ENCODE measurements at places on chromosomes 3 and 15.

DNA sequence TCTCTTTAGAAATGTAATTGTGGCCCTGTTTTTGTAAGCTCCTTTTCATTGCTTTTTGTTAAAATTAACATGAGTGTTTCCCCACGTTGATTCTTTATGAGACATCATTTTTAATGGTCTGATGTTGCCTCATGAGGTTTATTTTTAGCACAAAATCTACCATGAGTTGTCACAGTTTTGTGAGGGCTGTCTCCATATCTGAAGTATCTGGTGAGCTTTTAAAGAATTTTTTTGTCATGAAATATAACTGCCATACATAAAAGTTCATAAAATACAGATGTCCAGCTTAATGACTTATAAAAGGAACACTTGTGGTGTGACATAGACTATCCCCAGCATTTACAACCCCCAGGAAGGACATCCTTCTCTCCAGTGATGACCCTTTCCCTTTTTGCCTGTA is 34.3 kb upstream of the CEMIP start:
- no peak for DNase-seq

DNA sequence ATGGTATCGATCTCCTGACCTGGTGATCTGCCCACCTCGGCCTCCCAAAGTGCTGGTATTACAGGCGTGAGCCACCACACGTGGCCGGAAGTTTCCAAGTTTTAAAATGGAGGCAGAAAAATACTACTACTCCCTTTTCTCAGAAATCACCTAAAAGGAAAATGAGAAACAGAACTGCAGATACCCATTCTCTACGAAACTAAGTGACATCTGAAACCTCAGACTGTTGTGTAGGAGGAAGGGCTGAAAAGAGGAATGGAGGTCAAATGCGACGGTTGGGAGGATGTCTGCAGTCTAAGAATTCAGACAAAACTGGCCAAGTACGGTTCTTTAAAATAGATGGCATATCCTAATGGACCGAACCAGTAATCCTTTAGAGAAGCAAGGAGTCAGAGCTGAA is 24.1 kb downstream of the WDR48 start:
- DNase-seq, result no peak

- no peak for DNase-seq
Measured at GRCh38 chr3:194773771-194774455, 88.2 kb downstream of the FAM43A start.

DNA sequence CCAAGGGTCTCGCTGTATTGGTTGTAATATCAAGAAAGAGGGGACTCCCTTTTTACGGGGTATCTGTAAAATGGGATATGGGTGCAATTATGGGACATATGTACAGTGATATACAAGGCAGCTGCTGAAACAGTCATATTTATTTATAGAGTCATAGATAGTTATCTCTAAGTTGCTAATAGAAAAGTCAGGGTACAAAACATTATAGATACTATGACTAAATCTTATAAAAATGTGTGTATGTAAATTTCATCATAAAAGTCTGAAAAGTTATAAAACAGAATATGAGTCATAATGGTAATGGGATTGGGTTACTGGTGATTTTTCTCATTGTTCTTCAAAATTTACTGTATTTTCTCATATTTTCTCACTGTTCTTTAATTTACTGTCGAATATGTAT is 344.9 kb upstream of the SLCO3A1 start:
- no peak for DNase-seq

DNA sequence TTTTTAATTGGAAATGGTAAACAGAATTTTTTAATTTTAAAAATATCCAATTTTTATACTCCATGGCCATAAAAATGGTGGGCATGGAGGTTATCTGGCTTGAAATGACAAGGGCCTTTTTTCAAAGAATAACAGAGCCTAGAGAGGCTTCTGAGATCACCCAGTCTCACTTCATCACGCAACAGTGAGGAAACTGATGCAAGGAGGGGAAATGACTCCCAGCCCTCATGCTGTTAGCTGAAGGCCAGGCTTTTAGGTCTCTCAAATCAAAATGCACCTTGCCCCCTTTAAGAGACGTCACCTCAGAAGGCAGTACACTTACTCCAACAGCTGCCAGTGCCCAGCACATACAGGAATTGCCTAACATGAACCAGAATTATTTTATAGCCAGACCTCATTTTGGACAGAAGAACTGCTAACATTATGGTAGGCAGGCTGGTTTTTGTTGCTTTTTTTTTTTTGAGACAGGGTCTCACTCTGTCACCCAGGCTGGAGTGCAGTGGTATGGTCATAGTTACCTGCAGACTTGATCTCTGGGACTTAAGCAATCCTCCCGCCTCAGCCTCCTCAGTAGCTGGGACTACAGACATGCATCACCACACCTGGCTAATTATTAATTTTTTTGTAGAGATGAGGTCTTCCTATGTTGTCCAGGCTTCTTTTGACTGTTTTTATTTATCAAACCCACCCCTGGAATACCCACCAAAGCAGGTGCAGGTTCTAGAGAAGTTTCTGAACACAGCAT is 9.1 kb downstream of the RAB43 start:
- no peak for DNase-seq

GRCh38 chr15:63575312-63575711 is 21.9 kb upstream of the FBXL22 start:
- DNase-seq, result no peak

DNA sequence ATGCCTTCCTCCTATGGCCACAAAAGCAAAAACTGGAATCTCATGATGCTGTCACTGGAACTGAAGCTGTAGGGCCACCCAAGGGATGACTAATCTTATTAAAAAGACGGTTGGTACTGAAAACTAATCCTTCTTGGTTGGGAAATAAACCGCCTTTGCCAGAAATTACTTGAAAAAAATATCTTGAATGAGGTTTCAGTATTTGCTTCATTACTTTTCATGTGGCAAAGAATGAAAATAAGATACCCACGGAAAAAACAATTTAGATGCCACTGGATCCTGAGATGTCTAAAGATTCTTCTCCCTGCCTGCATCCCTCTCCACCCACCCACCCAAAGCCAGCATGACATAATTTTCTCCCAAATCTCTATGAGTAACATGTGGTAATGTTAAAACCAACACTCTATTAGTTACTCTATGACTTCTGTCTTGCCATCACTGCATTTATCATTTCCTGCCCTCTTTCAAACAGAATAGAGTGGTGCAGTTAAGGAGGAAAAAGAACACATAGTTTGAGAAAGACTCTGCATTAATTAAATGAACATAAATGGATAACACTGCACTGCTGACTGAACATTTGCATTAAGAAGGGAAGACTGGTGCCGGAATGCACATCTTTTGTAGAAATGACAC is 111.8 kb upstream of the DPH6 start:
- DNase-seq, result no peak

DNA sequence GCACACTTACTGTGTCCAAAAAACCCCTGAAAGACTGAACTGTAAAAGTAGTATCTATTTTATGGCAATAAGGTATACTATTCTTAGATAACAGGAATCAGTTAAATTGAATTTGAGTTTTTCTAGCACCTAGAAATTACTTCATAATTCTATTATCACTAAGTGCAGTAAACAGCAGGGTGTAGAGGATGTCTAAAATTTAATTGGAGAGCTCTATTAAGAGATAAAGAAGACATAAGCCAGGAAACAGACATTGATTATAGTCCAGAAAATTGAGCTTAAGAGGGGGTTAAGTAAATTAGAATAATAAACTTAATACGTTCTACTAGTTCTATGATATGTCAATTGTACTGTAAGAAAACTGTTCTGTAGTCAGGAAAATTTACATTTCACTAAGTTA is 403.5 kb upstream of the CBLB start:
- DNase-seq, result no peak

DNA sequence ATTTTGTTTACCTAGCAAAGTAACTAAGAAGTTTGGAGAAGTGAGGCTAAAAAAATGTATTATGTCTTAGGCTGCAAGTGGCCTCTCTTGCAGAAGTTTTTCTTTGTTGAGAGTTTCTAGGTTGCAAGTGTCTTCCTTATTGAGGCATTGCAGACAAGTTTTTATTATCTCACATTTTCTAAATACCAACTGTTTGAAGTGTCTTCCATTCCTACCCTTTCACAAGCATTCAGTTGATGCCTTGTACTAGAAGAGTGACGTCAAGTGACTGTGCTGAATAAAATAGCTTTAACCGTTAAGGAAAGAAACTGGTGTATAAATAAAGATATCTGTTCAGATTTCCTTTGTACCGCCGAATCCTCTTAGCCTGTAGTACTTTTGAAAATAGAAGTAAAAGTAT is 123.3 kb downstream of the ALCAM start:
- no peak for DNase-seq

- no peak for DNase-seq
Measured at GRCh38 chr3:187021748-187022402, 91.5 kb downstream of the ST6GAL1 start.

DNA sequence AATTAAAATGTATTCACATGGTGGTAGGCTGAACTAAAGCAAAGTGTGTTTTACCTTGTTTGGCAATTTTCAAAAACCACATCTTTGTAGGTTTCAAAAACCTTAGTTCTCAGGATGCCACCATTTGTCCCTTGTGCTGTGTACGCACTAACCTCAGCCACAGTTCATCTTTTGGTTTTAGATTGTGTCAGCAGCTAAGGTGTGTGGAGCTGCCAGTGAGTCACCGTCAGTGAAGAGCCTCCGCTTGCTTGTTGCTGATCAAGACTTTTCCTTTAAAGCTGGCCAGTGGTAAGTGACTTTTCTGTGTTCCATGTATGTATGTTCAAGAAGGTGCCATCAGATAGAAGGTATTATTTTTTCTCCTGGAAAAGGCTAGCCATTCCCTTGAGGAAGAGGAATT is 21.1 kb downstream of the OXNAD1 start:
- peak; percentile 38 for DNase-seq

DNA sequence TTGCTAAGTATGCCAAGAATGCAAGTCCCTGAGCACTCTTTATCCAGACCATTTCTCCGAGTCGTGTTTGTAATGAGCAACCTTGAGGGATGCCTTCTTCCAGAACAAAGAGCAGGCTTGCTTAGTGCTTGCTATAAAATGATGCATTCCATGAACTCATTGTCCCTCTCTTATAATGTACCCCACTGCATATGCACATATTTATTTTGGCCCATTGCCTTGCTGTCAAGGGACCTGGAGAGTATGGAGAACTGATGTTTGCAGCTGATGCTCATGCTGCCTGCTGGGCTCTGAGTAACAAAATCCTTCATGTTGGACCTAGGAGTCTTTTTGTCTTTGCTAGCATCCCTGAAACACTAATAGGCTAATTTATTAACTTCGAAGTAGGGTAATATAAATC is 97.8 kb upstream of the AADACL2 start:
- no peak for DNase-seq

- no peak for DNase-seq
Measured at GRCh38 chr3:73603762-73604171, 21.0 kb downstream of the PDZRN3 start.

DNA sequence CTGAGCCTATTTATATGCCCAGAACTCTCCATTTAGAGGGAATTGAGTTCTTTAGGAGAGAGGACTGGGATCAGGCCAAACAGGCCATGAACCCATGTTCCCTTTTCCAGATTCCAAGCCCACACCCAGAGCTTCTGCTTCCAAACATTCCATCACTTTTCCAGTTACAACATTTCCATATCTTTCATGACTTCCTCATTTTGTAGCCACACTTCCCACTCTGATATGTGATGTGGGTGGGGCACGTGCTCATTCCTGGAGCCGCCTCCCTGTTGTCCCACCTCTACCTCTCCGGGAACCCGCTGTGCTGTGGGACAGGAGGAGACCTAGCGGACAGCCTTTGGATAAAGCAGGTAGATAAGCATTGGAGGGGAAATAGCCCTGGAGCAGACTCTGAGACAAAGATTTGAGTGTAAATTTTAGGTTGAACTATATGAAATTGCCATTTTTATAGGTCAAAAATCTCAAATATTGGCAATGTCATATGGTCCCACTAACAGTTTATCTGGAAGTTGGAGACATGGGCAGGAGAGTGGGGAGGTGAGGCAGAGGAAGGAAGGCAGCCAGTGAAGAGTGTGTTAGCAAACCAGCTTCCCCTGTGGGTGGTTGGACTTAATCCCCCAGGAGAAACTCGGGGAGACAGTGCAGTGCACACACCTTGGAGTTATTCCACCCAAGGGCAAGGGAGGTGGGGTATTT is 31.8 kb downstream of the CYP8B1 start:
- DNase-seq, result no peak

DNA sequence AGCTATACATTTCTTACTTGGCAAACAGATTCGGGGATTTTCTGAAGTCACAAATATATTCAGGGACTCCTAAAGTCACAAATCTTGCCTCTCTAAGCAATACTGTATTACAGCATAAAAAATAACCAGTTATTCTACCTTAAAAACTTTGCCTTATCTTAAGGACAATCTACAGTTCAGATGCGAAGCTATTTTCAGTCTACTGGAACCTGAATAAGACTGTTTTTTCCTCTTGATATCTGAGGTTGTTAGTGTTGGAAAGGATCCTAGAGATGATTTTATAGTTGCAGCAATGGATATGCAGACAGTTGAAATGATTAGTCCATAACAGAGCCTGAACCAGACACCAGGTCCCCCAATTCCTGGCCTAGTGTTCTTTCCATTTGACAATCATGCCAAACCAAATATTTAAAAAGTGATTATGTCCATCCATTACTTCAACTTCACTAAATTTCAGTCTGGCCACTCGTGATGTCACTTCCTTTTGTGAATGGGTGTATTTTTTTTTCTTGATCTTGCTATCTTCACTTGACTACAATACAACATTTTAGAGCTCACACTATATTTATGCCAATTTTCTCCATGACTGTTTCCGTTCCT is 1.8 kb downstream of the HDGFL3 start:
- DNase-seq, result no peak
